ENCODE measurements at places on chromosomes 3 and 15.

DNA sequence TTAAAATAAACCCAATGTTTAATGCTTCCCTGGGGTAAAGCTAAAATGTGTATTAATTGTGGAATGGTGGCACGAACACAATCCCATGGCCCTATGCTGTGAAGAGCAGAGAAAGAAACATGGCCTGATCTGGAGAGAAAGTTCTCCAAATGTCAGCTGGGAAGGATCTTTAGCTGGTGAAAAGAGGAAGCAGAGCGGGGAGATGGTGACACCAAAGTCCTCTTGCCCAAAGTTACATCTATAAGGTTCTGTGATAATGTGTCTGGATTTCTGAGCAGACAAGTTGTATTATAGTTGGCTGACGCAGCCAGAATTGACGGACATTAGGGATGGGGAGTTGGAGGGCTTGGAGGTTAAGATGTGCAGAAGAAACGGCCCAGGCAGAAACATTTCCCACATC, 196.2 kb downstream of the CHST2 start:
- no peak for DNase-seq

DNA sequence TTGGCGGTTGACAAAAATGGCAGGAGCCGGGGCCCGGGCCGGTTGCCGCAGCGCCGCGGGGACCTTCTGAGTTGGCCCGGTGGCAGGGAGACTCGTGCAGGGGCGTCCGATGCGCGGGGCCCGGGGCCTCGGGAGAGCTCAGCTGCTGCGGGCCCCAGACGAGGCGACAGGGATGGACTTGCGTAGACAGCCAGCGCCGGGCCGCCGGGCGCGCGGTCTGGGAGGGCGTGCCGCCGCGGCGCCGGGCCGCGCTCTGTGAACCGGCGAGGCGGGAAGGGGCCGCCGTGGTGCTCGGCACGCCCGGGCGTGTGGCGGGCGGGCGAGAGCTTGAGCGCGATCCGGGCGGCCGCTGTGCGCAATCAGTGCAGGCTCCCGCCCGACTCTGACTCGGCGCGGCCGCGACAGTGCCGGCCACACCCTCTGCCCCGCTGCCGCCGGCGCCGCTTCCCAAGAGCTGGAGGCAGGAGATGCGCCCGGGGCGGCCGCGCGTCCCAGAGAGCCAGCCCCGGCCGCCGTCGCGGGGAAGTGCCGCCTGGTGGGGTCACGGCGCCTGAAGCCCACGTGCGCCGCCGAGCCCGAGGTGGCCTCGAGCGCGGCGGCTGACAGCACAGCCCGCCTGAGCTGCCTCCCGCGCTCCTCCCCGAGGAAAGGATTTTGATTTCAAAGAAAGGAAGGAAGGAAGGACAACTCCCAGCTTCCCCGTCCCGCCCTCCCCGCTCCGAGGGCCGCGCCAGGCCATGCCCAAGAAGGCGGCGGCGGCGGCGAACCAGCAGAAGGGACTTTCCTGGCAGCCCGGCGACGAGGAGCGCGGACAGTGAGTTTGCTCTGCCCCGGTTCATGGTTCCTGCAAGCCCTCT, 657 bp downstream of the TLNRD1 start:
- DNase-seq, result peak; percentile 54

GRCh38 chr3:45169125-45169904, 23.1 kb upstream of the CDCP1 start:
- DNase-seq, result no peak

GRCh38 chr3:37147666-37148065, 26.7 kb downstream of the LRRFIP2 start:
- no peak for DNase-seq

GRCh38 chr3:178048768-178049167, 487.5 kb upstream of the KCNMB2 start:
- no peak for DNase-seq

GRCh38 chr3:4685673-4686345, 192.7 kb downstream of the ITPR1 start:
- no peak for DNase-seq

- DNase-seq, result no peak
These were observed 20.7 kb downstream of the RAP2B start for GRCh38 chr3:153182501-153183293.

GRCh38 chr15:65338823-65339222, 34.3 kb downstream of the RNU5B-1 start:
- DNase-seq, result no peak

Measured in stimulated activated CD4-positive, alpha-beta T cell treated with anti-CD3 and anti-CD28 coated beads, Interleukin-12 subunit alpha, Interleukin-12 subunit beta, amount 100 ng/mL, for 4 hours (primary cell).